Epithelial cell of prostate (primary cell): ENCODE measurements at places on chromosomes 12 and 14.
A peak's percentile ranks its signal among the peaks of the same experiment; 100 is the strongest.

DNA sequence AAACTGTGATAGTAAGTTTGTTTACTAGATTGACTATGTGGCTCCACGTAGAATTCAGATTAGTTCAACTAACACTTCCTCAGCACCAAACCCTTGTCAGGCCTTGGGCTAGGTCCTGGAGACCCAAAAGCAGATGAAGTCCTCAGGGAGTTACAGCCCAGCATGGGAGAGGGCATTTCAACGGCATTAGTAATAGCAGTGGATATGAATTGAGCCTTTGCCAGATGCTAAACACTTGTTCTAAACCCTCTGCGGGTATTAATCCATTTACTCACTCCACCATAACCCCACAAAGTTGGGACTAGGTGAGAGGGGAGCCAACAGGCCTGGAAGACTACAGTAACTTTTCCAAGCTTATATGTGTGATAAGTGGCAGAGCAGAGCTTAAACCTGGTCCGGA, 714.6 kb downstream of the DIO2 start:
- DNase-seq, result no peak

DNA sequence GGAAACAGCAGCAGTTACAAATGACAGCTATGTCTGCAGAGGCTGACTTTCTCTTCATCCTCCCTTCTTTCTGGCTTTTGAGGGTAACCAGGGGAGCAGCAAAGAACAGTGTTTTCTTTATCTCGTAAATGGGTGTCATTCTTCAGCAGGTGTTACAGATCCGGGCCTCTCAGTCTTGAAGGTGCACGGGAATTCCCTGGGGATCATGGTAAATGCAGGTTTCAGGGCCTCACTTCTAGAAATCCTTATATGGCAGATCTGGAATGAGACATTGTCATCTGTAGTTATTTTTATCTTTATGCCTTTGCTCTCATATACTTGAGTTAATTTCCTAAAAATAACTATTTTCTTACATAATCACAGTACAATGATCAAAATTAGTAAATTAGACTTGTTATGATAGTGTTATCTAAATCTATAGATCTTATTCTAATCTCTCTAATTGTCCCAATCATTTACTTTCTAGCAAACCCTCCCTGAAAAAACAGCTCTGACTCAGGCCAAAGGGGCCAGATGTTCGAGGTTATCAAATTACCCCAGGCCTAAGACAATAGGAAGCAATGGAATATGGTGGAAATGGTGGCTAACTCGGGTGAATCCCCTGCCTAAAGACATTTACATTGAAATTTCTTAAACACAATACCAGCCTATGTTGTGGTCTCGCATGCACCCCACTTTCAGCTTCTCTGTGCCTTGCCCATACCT, 145.0 kb downstream of the CAND1 start:
- no peak for DNase-seq

DNA sequence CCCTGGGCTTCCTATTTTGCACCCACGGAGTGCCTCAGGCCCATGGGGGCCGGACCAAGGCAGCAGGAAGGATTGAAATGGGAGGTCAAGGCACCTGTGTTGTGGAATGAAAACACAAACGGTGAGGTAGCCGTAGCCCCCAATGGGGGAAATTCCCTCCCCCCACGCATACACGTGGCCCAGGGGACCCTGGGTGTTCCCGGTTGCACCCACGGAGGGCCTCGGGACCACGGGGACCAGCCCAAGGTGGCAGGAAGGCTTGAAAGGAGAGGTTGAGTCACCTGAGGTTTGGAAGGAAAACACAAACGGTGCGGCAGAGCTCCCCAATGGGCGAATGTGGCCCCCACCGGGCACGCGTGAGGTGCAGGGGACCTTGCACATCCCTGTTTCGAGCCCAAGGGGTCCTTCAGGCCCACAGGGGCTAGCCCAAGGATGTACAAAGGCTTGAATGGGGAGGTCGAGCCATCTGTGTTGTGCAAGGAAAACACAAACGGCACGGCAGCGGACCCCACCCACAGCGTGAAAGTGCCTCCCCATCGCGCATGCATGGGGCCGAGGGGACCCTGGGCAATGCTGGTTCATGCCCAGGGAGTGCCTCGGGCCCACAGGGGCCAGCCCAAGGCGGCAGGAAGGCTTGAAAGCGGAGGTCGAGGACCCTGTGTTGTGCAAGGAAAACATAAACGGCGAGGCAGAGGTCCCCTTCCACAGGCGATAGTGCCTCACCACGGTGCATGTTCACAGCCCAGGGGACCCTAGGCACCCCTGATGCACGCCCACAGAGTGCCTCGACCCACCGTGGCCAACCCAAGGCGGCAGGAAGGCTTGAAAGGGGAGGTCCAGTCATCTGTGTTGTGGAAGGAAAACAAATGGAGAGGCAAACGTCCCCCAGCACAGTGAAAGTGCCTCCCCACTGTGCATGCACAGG, 376.7 kb downstream of the ALG10 start:
- no peak for DNase-seq

- DNase-seq, result no peak
Measured at GRCh38 chr12:31318657-31319269, 7.2 kb downstream of the SINHCAF start.

DNA sequence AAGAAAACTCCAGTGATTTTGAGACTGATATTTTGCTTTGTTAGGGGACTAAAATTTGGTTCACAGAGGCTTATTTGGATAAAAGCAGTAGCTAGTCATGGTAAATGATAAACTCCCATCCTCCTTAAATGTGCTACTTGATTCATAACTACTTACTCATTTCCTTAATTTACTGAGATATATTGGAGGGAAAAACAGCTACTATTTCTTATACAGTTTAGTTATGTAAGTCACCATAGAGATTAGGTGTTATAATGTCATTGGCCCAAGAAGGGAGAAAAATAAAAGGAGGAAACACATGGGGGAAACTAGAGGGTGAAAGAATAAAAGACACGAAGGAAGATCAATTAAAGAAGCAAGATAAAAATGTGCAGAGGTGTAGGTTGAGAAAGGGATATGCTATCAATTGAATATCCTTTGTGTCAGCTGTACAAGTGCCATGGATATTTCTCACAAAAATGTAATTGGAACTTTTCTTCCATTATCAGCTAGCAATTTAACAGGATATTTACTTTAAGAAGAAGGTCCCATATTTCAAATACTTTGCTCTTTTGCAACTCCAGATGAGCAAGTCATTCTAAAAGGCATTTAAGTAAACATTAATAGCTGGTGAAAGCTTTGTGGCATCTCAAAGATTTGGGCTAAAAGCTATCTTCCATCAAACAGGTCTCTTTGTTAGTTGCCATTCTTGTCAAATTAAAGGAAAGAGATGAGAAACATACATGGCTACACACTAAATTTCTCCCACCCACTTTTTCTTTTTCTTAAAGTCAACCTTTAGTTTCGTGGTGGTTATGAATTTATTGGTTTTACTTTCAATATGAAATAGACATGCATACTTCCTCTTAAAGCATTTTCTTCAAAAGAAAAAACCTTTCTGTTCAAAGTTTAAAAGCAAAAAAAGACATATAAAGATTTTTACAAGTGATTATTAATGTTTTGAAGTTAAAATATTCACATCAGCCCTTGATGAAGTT, 439.5 kb downstream of the CCER1 start:
- DNase-seq, result no peak

- DNase-seq, result peak; percentile 99
Measured at GRCh38 chr12:15956413-15957185, 45.5 kb downstream of the DERA start.

- no peak for DNase-seq
Measured at GRCh38 chr14:105185973-105186372, 4.9 kb upstream of the NUDT14 start.

- DNase-seq, result no peak
Measured at GRCh38 chr14:75906680-75907280, 75.0 kb downstream of the TGFB3 start.

DNA sequence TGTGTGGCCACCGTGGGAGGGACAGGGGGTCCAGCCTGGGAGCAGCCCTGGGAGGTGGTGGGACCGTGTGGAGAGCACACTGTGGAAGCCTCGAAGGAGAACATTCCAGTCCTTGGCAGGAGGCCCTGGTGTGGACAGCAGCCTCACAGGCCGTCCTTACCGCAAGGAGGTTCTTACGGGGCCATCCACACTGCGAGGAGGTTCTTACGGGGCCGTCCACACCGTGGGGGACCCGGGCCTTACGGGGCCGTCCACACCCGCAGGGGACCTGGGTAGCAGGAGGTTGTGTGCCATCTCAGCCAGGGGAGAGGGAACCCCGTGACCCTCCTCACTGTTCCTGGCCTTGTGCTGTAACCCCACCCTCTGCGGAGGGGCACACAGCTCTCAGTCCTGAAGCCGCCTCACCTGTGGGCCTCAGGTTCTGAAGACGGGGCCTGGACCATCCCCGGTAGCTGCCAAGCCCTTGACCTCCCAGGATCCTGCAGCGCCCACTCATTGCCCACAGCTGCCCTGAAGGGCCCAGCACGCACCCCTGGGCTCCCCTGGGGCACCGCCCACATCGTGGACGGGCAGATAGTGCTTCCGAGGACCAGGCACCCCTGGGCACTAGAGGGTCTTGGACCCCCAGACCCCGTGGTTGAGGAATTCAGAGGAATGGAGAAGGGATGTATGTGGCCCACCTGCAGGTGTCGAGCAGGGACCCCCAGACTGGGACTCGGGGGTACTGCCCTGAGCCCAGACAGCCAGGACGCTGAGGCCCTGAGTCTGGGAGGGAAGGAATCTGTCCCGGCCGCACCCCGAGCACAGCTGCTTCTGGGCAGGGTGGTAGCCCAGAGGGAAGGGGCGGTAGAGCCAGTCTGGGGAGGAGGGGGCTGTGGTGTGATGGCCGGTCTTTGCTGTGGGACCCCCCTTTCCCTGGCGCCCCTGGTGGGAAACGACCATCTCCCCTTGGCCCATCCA, 37.3 kb downstream of the LRCOL1 start:
- no peak for DNase-seq

DNA sequence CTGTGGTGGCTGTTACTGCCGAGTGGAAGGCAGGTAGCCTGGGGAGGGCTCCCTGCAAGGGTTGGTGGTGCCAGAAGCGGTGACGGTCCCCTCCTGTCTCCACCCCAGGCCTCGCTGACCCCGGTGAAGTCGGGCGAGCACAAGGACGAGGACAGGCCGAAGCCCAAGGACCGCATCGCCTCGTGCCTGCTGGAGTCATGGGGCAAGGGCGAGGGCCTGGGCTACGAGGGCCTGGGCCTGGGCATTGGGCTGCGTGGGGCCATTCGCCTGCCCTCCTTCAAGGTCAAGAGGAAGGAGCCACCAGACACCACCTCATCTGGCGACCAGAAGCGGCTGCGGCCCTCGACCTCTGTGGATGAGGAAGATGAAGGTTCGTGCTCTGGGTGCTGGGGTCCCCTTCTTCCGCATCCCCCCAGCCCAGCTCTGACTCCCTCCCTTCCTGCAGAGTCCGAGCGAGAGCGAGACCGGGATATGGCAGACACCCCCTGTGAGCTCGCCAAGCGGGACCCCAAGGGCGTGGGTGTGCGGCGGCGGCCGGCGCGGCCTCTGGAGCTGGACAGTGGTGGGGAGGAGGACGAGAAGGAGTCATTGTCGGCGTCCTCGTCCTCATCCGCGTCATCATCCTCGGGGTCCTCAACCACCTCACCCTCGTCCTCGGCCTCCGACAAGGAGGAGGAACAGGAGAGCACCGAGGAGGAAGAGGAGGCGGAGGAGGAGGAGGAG, 13.3 kb downstream of the SETD1B start:
- DNase-seq, result no peak

DNA sequence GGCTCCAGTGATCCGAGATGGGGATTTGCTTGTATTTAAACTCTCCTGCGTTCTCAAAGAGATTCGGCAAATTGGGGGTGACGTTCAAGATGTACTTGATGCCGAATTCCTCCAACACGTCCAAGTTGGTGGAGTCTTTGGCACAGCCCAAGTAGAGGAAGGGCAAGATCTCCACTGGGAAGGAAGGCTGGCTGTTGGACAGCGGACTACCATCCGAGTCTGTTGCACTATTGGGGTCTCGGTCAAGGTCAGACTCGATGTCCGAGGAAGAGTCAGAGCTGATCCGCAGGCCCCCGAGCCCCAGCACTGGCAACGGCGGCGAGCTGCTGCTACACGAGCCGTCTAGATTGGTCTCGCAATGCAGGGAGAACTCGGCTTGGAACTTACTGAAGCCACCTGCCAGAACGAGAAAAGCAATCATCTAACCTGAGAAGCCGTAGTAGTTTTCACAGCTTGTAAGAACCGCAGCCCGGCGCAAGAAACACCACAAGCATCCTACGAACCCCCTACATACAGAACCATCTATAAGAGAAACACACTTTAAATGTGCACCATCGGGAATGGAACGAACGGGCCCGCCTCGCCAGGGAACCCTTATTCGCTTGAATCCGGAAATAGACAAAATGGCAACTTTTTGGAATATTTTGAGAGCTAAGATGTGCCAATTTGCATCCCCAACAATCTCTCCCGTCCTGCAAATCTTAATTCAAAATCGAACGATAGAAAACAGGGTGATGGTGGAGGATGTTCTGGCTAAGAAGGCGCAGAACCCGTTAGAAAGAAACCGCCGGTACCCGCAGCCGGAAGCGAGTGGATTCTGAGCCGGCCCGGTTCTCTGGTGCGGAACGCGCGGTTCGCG, 1.4 kb downstream of the DUSP6 start:
- no peak for DNase-seq

DNA sequence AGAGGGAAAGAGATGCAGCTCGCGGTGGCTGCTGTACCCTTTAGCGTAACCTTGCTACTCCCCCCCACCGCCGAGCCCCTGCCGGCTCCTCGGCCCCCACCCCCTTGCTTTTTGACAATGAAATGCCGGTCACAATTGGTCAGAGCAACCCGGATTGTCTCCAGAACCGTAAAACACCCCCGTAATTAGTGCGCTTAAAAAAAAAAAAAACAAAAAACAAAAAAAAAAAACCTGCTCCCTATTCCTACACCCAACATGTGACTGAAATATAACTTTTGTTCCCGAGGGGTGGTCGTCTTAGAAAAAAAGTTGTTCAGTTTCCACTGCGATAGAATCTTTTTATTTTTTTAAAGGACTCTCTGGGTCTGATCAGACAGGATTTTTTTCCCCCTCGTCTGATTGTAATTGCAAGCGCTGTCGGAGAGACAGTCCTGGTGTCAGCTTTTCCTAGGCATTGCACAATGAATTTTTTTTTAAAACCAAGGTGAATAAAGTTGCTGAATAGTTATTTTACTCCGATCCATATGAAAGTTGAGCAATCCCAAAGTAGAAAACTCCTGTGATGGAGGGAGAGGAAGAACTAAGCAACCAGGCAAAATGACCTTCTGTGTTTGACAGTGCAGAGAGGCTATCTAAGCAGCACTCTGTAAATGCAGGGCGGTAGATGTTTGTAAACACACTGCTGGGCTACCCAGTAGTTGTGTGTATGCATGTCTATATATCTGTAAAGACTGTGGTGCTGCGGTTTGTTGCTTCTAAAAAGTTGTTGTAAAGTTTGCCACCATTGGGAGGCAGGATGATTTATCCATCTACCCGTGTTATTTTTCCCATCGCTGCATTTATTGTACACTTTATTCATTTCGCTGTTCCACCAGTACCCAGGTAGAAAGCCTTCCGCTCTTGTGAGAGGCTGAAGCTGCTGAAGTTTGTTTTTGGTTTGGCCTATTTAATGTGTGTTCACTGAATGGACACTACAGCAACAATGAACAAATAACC, 1.1 kb downstream of the ETV6 start:
- no peak for DNase-seq
